Activated CD8-positive, alpha-beta memory T cell treated with anti-CD3 and anti-CD28 coated beads for 4 hours (primary cell): ENCODE measurements at places on chromosomes 3 and 15.

- DNase-seq: no peak
Measured at GRCh38 chr3:47250309-47251060, 32.1 kb downstream of the KIF9 start.

GRCh38 chr15:65906396-65906795, 37.1 kb downstream of the RAB11A start:
- DNase-seq: no peak

DNA sequence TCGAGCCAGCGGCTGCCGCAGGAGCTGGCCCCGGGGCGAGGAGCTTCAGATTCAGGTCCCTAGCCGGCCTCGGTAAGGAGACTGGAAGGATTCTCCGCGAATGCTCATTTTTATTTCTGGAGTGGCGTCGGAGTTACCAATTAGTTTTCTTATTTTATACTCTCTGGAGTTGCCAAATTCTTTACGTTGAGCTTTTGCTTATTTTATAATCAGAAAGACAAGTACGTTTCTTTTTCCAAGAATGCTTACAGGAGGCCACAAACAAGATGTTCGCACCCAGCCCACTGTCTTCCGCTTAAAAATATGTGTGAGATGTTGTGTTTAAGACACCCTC, 453 bp upstream of the GPR156 start:
- DNase-seq: no peak

DNA sequence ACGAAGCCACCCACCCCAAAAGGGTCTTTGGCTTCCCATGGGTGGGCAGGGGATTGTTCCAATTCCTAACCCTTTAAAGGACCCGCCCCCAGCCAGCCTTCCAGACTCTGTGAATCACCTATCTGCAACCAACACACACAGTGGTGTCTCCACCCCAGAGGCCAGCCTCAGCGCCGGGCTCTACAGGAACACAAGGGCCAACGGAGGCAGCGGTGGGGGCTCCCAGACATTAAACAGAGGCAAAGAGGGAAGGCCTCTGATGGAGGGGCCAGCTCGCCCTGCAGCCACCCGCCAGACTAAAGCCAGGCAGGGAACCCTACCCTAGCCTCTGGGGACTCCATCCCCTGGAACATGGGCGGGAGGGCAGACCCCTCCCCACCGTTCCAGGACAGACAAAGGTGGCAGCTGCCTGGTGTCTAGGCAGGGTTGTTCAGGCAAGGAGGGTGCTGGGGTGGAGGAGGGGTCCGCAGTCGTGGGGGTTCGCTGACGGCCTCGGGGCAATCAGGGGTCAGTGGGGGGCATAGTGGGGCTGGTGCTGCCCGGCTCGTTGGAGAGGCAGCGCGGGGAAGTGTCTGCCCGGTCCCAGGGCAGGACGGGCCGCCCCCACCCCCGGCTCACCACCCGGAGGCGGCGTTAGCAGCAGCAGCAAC, 448 bp downstream of the SHISA5 start:
- DNase-seq: no peak

GRCh38 chr3:29144361-29144760, 136.5 kb upstream of the RBMS3 start:
- DNase-seq: no peak

DNA sequence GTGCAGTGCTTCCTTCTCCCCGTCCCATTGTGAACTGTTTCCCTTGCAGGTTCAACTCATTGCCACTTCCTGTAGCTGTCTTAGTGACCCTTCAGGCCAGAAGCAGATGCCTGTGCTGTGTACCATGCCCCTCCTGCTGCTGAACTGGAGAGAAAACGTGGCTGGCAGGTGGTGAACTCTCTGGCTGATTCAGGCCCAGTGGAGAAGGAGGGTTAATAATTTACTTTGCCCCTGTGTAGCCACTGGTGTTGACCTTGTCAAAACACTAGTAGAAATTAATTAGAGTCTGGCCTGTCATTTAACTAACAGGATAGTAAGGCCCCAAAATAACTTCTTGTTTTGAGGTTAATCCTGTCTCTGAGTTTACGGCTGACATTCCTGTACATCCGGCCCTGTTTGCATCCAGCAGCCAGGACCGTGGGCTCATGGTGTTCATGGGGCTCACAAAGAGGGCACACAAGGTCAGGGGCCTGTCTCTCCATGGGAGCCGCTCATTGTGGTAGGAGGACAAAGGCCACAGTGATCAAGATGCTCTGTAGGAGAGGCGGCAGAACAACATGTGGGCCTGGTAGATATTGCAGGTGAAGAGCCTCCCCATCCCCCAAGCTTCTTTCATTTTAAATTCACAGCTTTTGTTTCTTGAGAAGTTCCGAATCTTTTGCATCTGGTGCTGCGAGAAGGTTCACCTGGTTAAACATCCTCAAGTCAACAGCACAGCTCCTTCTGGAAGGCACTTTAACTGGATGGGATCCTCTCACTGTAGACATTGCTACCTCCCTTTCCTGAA, 101.6 kb downstream of the CGNL1 start:
- no peak for DNase-seq

- DNase-seq: no peak
Measured at GRCh38 chr3:11601446-11602238, 42.1 kb downstream of the VGLL4 start.

DNA sequence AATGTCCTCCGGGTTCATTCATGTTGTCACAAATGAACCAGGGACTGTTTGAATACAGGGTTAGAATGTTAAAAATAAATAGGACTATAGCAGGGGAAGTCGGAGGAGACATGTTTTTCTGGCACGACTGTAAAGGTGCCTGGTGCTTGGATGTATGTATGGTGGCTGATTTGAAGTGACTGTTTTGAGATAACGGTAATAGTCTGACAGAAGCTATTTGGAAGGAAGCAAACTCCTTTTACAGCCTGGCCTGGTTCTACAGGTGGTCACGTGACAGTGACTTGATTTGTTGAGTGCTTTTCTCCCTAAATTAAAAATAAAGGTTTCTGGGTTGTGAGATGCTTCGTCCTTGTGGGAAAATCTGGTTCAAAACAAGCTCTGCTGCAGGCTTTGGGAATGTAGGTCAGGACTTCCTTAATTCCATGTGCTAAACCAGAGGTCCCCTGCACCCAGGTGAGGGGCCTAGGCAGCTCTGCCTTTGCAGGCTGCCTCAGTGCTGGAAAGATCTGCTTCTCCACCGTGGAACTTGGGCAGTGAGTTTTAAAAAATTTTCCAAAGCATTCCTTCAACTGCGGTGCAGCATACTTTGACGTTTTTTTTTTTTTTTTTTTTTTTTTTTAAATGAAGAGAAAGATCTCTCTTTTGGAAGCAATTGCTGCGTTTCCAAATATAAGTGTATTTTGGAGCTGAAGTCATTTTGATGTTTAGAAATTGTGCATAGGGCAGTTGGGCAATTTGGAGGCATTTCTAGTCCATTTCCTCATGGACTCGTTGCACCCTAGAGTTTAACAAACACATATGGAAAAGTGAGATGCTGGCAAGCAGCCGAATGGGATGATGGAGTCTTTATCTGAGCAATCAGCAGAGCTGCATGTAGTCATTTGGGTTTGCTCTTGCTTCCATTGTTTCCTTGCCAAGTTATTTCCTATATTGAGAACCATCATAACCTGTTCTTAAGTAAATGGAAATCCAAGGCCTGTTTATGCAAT, 30.9 kb downstream of the ITPR1 start:
- DNase-seq: no peak

- DNase-seq: no peak
Measured at GRCh38 chr3:170500995-170501394, 82.3 kb downstream of the CLDN11 start.

GRCh38 chr3:136120373-136121348, 75.5 kb downstream of the MSL2 start:
- no peak for DNase-seq

- DNase-seq: no peak
Measured at GRCh38 chr3:122272879-122273278, 52.2 kb upstream of the CSTA start.

GRCh38 chr15:85620690-85621049, 174.1 kb downstream of the KLHL25 start:
- DNase-seq: no peak

- no peak for DNase-seq
Measured at GRCh38 chr15:71779073-71779797, 31.1 kb upstream of the NR2E3 start.

GRCh38 chr3:147816752-147817151, 407.6 kb downstream of the ZIC1 start:
- no peak for DNase-seq

GRCh38 chr15:63038926-63039673, 3.4 kb upstream of the TPM1 start:
- DNase-seq: no peak

- no peak for DNase-seq
Measured at GRCh38 chr3:161221806-161222600, 892 bp downstream of the NMD3 start.

DNA sequence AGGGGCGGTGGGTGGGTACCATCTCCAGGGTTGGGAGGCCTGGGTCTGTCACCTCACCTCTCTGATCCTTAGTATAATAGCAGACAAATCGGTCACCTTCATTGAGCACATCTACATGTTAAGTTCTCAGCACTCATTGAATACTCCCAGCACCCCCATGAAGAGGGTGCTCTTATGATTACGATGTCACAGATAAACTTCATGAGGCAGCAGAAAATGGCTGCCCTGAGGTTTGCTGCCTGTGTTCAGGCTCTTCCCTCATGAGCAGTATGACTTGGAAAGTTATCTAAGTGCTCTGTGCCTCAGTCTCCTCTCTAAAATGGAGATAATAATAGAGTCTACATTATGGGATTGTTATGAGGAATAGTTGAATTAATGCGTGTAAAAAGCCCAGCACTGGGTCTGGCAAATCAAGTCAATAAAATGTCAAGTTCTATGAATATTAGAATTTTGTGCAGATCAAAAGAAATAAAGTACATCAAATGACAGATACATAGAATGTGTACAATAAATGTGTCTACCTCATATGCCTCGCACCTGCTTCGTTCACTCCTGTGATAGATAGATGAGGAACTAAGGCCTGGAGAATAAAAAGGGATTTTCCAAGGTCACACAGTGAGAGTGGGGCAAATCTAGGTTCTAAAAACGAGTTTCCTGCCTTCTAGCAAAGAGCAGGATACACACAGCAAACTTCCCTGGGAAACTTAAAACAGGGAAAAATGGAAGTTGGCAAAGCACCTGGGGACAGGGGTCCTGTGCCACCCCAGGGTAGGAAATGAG, 142.2 kb upstream of the MRPS22 start:
- no peak for DNase-seq

DNA sequence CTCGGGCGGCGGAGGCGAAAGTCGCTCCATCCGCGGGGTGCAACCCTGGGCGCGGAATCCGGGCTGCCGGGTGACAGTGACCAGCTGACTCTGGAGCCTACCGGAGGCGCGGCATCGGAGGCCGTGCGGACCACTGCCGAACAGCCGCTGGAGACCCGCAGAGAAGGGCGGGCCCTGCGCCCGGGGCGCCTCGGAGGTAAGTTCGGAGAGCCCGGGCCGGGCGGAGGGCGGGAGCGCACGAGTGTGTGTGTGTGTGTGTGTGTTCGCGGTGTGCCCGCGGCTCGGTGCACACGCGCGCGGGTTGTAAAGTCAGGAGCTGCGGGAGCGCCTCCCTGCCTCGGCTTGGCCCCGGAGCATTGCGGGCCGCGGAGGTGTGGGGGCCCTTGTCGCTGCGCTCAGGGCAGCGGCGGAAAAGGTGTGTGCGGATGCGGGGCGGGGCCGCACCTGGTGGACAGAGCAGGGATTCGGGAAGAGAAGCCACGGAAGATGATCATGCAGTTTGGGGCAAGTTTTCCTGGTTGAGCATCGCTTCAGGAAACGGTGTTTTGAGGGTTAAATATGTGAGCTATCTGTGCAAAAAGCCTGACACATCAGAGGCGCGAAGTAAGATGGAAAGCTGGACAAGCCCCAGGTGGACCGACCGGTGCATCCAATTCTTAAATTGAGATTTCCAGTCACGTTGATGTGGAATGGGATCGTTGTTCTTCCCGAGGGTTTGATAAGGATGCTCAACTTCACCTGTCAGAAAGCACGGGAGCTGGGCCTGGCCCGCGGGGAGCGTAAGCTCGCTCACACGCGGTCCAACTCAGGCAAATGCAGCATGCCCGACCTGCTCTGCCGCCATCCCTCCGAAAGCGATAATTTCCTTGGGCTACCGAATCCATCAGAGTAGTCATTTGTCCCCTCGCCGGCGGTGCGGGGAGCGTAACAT, 474 bp downstream of the MINAR1 start:
- no peak for DNase-seq

GRCh38 chr3:168473334-168473890, 377.7 kb upstream of the GOLIM4 start:
- DNase-seq: no peak

DNA sequence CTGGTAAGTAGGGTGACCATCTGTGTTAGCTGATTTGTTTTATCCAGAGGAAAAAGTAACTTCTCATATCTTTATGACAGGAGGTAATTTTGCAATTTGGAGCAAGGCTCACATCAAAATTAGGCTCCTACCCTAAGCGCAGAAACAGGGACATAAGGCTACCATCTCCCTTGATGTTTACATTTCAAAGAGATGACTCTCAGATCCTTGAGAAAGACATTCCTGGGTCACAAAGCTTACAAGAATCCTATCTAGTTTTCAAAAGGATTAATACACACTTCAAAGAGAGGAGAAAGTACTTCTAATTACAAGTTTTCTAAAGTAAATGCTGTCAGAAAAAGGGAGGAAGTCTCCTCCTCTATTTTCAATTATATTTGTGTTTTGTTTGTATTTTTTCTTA, 7.0 kb downstream of the ZPLD1 start:
- no peak for DNase-seq

DNA sequence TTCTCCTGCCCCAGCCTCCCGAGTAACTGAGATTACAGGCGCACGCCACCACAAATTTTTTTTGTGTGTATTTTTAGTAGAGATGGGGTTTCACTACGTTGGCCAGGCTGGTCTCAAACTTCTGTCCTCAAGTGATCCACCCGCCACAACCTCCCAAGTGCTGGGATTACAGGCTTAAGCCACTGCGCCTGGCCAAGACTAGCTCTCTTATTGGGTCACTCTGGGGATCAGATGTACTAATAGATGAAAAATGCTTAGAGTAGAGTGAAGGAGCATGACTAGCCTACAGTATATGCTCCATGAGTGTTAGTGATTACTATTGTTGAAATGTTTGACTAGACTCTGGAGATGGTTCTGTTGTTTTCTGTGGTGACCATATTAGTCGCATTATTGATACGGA, 21.8 kb downstream of the RARB start:
- no peak for DNase-seq

- DNase-seq: no peak
Measured at GRCh38 chr3:183572935-183573334, 17.4 kb upstream of the KLHL6 start.

- DNase-seq: no peak
Measured at GRCh38 chr3:123656691-123657090, 71.8 kb upstream of the HACD2 start.
